HFFc6 (cell line): ENCODE measurements at places on chromosomes 13 and 19. TPM values are rescaled to one million over a fixed set of nuclear protein-coding genes. Genes with fewer than 3 reads are reported as not detected.

The LDLR gene
- 24.7 to 34.3 TPM (median 24.9 TPM) in 3 replicates for total RNA-seq

The FXYD1 gene
- total RNA-seq: 2.7 TPM in 1 of 2 replicates, not detected in the other

The SYNGR4 gene
- not detected in 3 replicates for total RNA-seq

The CLC gene
- not detected in 3 replicates for total RNA-seq

The ATXN8OS gene
- total RNA-seq: not detected in 3 replicates

The CGB8 gene
- 0.77 to 3.1 TPM (median 0.80 TPM) in 3 replicates for total RNA-seq

The MZF1 gene
- 8.7 to 11.4 TPM (median 10.7 TPM) in 3 replicates for total RNA-seq

The CCNA1 gene
- not detected in 3 replicates for total RNA-seq

The ZNF563 gene
- 1.6 to 3.0 TPM (median 1.6 TPM) in 3 replicates for total RNA-seq

The CILP2 gene
- total RNA-seq: 0.12 to 0.28 TPM (median 0.20 TPM) in 3 replicates

The TDRD12 gene
- total RNA-seq: 0.07 to 0.26 TPM (median 0.13 TPM) in 3 replicates

GRCh38 chr13:100940658-100941057, 266.1 kb upstream of the TMTC4 start:
- no peaks in the 10 kb centered on the region for H3K36me3 ChIP-seq
- DNase-seq: no peak
- H3K4me1 ChIP-seq: no peaks in the 10 kb centered on the region
- no peaks in the 10 kb centered on the region; the same call in 1 of the 2 replicates for H3K27me3 ChIP-seq
- H3K4me3 ChIP-seq: no peak overlapping the region

DNA sequence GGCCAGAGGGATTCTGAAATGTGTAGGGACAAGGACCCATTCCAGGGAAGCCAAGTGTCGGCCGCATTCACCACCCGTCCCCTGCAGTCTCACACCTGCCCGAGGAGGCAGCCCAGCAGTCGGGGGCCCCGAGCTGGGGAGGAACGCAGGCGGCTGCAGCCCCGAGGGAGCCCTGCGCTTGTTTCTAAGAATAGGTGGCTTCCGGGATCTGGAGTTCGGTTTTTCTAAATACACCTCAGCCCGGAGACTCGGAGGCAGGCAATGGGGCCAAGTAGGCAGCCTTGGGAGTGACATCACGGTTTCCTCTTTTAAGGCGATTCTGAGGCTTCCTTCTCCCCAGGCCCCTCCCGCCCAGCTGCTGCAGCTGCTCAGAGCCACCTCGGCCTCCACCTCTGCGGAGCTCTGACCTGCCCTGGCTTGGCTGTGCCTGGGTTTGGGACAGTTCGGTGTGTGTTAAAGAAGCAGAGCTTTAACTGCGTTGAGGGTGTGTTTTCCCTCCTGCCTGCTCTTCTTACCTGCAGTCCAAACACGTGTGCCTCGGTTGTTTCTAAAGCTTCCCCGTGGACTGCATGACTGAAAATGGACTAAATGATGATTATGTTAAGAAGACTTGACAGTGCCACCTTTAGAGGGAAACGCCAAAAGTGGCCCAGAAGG, 80.5 kb downstream of the COL4A2 start:
- H3K4me1 ChIP-seq: peaks cover 57% of the 10 kb centered on the region
- H3K4me3 ChIP-seq: peak overlapping the region; percentile 74
- no peak for DNase-seq
- H3K27me3 ChIP-seq: peaks cover 4% of the 10 kb centered on the region; the same call in 1 of the 2 replicates
- peaks cover 42% of the 10 kb centered on the region for H3K36me3 ChIP-seq
- H3K27ac ChIP-seq: peak overlapping the region; percentile 98

DNA sequence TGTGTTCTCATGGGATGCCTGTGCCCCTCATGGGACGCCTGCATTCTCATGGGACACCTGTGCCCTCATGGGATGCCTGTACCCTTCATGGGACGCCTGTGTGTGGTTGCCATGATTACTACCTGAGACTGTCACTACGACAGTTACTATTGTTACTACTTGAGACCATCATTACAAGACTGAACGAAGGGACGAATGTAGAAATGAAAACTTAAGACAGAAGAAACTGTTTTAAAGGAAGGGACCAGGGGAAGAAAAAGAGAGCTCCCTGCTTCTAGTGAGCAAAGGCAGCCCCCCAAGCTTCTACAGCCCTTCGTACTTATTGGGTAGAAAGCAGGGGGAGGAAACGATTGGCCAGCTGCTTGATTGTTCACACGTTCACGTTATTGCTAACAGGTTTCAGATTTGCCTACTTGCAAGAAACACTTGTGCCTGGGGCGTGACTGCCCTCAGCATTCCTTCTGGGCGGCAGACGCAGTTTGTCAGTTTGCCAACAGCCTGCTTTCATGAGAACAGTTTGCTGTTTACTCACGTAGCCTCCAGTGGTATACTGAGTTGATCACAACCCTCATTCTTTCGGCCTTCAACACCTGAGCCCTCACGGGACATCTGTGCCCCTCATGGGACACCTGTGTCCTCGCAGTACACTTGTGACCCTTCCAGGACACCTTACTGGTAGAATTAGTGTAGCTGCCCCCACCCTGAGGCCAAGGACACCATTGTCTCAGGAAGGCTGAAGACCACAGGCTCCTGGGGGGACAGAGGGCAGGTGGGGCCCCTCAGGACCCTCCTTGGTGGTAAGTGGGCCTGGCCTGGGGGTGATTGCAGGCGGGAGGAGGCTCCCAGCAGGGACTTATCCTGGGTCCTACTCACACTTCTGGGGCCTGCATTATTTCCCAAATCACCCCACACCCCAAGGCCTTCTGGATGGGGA, 2.5 kb upstream of the S1PR4 start:
- DNase-seq: peak; percentile 71
- no peaks in the 10 kb centered on the region for H3K36me3 ChIP-seq
- peak overlapping the region; percentile 78; the same call in 1 of the 2 replicates for H3K27ac ChIP-seq
- peaks cover 7% of the 10 kb centered on the region for H3K4me1 ChIP-seq

GRCh38 chr13:98004107-98004506, 50.6 kb downstream of the IPO5 start:
- H3K27ac ChIP-seq: peak overlapping the region; percentile 71
- peak; percentile 71 for DNase-seq
- H3K4me1 ChIP-seq: peaks cover 30% of the 10 kb centered on the region
- peaks cover 56% of the 10 kb centered on the region for H3K36me3 ChIP-seq

GRCh38 chr19:3047496-3048189, 14.7 kb downstream of the TLE5 start:
- no peaks in the 10 kb centered on the region for H3K36me3 ChIP-seq
- peak; percentile 64 for DNase-seq
- H3K4me1 ChIP-seq: peaks cover 7% of the 10 kb centered on the region

GRCh38 chr13:84845907-84846619, 953.2 kb downstream of the SLITRK6 start:
- DNase-seq: no peak
- no peak overlapping the region for H3K27ac ChIP-seq
- H3K4me3 ChIP-seq: no peak overlapping the region

DNA sequence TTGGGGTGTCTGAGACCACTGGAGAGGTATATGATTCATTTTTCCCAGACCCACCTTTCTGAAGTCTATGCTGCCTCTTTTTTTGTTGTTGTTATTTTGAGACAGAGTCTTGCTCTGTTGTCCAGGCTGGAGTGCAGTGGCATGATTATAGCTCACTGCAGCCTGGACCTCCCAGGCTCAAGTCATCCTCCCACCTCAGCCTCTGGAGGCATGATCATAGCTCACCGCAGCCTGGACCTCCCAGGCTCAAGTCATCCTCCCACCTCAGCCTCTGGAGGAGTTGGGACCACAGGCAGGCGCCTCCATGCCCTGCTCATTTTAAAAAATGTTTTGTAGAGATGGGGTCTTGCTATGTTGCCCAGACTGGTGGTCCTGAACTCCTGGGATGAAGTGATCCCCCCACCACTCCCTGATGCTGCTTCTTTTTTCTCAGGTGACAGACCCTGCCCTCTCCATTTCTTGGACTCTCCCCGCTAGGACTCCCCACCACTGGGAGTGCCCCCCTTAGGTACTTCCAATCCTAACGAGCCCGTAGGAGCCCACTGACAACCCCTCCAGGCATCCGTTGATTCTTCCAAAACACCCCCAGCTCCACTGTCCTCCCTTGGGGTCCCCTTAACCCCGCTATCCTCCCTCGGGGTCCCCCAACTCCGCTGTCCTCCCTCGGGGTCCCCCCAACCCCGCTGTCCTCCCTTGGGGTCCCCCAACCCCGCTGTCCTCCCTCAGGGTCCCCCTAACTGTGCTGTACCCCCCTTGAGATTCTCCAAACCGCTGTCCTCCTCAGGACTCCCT, 45.4 kb downstream of the ARHGEF18 start:
- no peak for DNase-seq
- peak overlapping the region; percentile 52 for H3K27ac ChIP-seq
- peaks cover 4% of the 10 kb centered on the region for H3K27me3 ChIP-seq
- peak overlapping the region; percentile 93 for H3K4me3 ChIP-seq
- no peaks in the 10 kb centered on the region for H3K36me3 ChIP-seq

DNA sequence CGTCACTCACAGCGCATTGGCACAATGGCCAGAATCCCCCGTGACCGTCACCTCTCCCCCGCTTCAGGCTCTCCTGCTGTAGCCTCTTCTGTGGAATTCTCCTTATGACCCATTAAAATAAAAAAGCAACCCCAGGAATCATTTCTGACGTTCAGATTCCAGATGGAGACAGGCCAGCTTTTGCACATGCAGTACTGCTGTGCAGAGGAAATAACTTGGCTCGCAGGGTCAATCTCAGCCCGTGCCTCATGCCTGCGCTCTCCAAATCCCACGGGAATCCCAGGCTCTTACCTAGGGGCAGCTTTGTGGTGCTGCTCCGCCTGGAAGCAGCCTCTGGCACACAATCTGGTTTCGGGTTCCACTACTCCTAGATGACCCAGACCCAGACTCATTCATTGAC, 32.7 kb upstream of the SOX1 start:
- H3K27ac ChIP-seq: no peak overlapping the region
- no peak overlapping the region for H3K4me3 ChIP-seq
- peaks cover 21% of the 10 kb centered on the region for H3K36me3 ChIP-seq
- H3K27me3 ChIP-seq: no peaks in the 10 kb centered on the region; the same call in 1 of the 2 replicates

DNA sequence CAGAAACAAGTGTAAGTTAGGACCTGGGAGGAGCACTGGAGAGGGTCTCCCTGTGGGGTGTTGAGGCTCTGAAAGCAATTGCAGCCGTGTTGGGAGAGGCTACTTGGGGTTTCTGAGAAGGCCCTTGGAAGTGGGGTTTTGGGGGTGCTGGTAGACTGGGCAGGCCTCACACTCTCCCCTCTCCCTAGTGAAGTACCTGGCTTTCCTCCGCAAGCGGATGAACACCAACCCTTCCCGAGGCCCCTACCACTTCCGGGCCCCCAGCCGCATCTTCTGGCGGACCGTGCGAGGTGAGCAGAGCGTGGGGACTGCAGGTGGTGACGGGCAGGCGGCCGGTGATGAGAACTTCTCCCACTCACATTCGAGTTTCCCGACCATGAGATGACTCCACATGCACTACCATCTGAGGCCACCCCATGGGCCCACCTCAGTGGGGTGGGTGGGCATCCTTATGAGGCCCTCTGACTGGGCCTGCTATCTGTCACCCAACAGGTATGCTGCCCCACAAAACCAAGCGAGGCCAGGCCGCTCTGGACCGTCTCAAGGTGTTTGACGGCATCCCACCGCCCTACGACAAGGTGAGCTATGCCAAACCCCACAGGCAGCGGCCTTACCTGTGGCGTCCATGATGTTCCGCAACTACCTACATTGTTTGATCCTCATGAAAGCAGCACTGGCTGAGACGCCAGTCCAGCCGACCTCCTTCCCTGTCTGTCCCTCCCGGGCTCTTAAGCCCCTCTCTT, 3.0 kb downstream of the RPL13A start:
- H3K4me3 ChIP-seq: peak overlapping the region; percentile 98
- H3K4me1 ChIP-seq: peaks cover 10% of the 10 kb centered on the region; the same call in 1 of the 2 replicates
- peaks cover 49% of the 10 kb centered on the region for H3K36me3 ChIP-seq
- no peak for DNase-seq

GRCh38 chr19:13827656-13828055, 32.4 kb downstream of the ZSWIM4 start:
- H3K27ac ChIP-seq: peak overlapping the region; percentile 14; the same call in 1 of the 2 replicates
- H3K4me3 ChIP-seq: no peak overlapping the region
- H3K36me3 ChIP-seq: peaks cover 47% of the 10 kb centered on the region
- peaks cover 23% of the 10 kb centered on the region for H3K4me1 ChIP-seq

DNA sequence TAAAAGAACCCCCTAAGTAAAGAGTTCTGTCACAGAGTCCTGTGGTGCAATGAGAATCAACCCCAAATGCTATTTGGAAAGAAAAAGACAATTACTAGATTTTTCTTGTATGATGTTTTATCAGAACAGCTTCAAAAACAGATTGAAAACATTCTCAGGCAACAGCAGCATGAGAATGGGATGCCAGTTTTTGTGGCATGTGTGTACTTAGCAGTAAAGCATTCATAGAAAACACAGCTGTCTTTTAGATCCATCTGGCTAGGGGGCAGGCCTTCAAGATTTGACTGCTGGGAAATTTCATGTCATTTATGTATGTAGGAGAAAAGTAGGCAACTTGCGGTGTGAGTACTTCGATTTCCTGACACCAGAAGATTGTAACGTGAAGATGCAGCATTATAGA, 170.5 kb upstream of the HTR2A start:
- H3K27ac ChIP-seq: no peak overlapping the region
- H3K4me1 ChIP-seq: no peaks in the 10 kb centered on the region
- DNase-seq: no peak

DNA sequence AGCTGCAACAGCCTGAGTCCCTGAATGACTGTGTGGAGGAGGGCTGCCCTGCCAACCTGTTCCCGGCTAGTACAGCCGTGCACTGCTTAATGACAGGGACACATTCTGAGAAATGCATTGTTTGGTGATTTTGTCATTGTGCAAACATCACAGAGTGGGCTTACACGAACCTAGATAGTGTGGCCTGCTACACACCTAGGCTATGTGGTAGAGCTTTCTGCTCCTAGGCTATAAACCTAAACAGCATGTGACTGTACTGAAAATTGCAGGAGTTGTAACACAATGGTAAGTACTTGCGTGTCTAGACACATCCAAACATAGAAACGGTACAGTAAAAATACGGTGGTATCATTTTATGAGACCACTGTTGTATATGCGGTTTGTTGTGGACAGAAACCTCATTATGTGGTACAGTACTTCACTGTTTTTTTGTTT, 35.0 kb downstream of the VASP start:
- peaks cover 7% of the 10 kb centered on the region for H3K4me1 ChIP-seq
- no peaks in the 10 kb centered on the region for H3K36me3 ChIP-seq
- DNase-seq: no peak
- no peak overlapping the region for H3K4me3 ChIP-seq
- no peak overlapping the region for H3K27ac ChIP-seq

GRCh38 chr13:95117092-95117491, 184.2 kb downstream of the ABCC4 start:
- H3K36me3 ChIP-seq: peaks cover 27% of the 10 kb centered on the region
- H3K27me3 ChIP-seq: no peaks in the 10 kb centered on the region; the same call in 1 of the 2 replicates
- peaks cover 72% of the 10 kb centered on the region for H3K4me1 ChIP-seq
- H3K27ac ChIP-seq: no peak overlapping the region

DNA sequence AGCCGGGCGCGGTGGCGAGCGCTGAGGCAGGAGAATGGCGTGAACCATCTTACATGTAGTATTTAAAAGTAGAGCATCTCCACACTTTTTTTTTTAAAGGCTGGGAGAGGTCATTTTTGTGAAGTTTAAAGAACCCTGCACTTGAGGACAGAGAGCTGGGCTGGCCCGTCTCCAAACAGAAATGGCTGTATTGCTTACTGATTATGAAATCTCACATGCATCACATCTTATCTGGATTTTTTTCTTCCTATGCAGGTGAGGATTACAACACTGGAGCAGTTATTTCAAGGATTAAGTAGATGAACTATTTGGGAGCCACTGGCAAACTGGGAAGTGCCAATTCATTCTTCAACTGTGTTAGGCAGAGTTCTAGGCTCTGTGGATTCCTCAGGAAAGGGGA, 59.5 kb downstream of the TEX26 start:
- H3K27ac ChIP-seq: no peak overlapping the region
- H3K4me3 ChIP-seq: no peak overlapping the region
- H3K36me3 ChIP-seq: no peaks in the 10 kb centered on the region
- DNase-seq: no peak

- peak overlapping the region; percentile 24; the same call in 1 of the 2 replicates for H3K4me3 ChIP-seq
- H3K27ac ChIP-seq: no peak overlapping the region
- H3K27me3 ChIP-seq: peaks cover 3% of the 10 kb centered on the region
- no peaks in the 10 kb centered on the region for H3K4me1 ChIP-seq
These were observed 463.4 kb upstream of the MIR17HG start for GRCh38 chr13:90884066-90884465.
